ENCODE measurements at places on chromosomes 1 and 21.

GRCh38 chr1:157849229-157849875, 7.7 kb upstream of the CD5L start:
- no peak for DNase-seq

GRCh38 chr21:41371685-41372030, 9.8 kb downstream of the MX2 start:
- DNase-seq = no peak

GRCh38 chr1:26530895-26531598, 1.5 kb downstream of the RPS6KA1 start:
- DNase-seq = no peak

DNA sequence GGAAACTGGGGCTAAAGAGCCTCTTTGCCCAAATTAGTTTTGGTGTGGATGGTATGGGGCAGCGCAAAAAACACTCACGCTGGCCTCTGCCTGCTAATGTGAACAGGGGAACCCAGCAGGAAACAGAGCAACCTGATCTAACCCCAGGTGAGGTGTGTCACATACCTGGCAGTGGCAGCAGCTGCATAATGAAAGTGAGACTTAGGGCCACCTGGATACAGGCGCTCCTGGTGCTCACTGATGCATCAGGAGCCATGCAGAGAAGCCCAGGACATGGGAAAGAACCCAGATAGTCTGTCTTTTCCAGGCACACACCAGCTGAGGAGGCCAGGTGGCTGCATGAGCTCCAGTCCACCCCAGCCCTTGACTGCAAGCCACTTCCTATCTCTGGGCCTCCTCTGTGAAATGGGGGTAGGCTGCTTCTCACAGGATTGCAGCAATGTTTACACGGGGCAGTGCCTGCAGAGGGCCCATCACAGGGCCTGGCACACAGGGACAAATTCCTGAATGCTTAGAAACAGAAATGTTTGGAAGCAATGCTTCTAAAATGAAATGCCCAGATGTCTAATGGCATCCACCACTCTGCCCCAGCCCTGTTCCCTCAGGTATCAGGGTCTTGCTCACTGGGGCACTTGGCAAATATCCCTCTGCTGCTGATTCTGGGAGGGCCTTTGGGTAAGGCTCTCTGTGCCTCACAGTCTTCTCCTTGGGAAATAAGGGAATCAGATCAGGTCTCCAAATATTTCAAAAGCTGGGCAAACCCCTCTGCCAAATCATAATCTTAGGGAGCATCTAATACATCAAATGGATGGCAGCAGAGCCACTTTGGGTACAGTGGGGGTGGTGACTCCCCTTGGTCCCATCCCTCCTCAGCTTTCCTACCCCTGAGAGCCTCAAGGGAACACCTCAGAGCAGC, 19.9 kb downstream of the DHCR24 start:
- DNase-seq = no peak

- DNase-seq = no peak
These were observed 28.5 kb upstream of the C1orf198 start for GRCh38 chr1:230896779-230897178.

Data from activated CD4-positive, alpha-beta T cell treated with anti-CD3 and anti-CD28 coated beads, Interleukin-2, amount 50 U/mL, for 24 hours (primary cell).